ENCODE measurements at places on chromosomes 7 and 10. TPM values are rescaled to one million over a fixed set of nuclear protein-coding genes. Genes with fewer than 3 reads are reported as not detected.

NKX1-2 gene
- not detected for total RNA-seq

KIF20B gene
- 4.7 TPM for total RNA-seq

CPXM2 gene
- 0.36 TPM for total RNA-seq

SHTN1 gene
- total RNA-seq = 2.2 TPM

TRIM8 gene
- total RNA-seq = 126 TPM

TSPAN12 gene
- total RNA-seq = 1.8 TPM

RBP3 gene
- not detected for total RNA-seq

CTNNA3 gene
- not detected for total RNA-seq

PDE1C gene
- total RNA-seq = 143 TPM

ZNF117 gene
- total RNA-seq = 8.3 TPM

GPC2 gene
- 1.4 TPM for total RNA-seq

LRRC4 gene
- total RNA-seq = 0.29 TPM

C10orf67 gene
- not detected for total RNA-seq

FGF8 gene
- total RNA-seq = not detected

DYDC1 gene
- not detected for total RNA-seq

ZFYVE27 gene
- total RNA-seq = 19.9 TPM

NAT16 gene
- not detected for total RNA-seq

KIAA1217 gene
- 51.0 TPM for total RNA-seq

ALKBH4 gene
- 16.3 TPM for total RNA-seq

GIMAP6 gene
- 0.36 TPM for total RNA-seq

SPDYE16 gene
- total RNA-seq = 0.36 TPM

C10orf53 gene
- not detected for total RNA-seq

MRLN gene
- total RNA-seq = not detected

RAMP3 gene
- not detected for total RNA-seq

FRMD4A gene
- 42.4 TPM for total RNA-seq

PPP1R17 gene
- not detected for total RNA-seq

FAM237B gene
- total RNA-seq = not detected

SVOPL gene
- not detected for total RNA-seq

TBXAS1 gene
- total RNA-seq = 0.72 TPM

WEE2 gene
- total RNA-seq = not detected

CTAGE8 gene
- 2.4 TPM for total RNA-seq

ACSM6 gene
- not detected for total RNA-seq

TMEM106B gene
- 73.1 TPM for total RNA-seq

RET gene
- total RNA-seq = under 0.01 TPM

MMRN2 gene
- total RNA-seq = 1.1 TPM

LIPN gene
- total RNA-seq = not detected

OPALIN gene
- total RNA-seq = not detected

SPDYE11 gene
- not detected for total RNA-seq

ADCK2 gene
- 25.3 TPM for total RNA-seq

SFXN2 gene
- total RNA-seq = 3.6 TPM

AMPH gene
- total RNA-seq = 4.4 TPM

SLC18A3 gene
- not detected for total RNA-seq

CRTAC1 gene
- not detected for total RNA-seq

LSM5 gene
- 17.4 TPM for total RNA-seq

LEP gene
- 0.36 TPM for total RNA-seq

ATP5MK gene
- 145 TPM for total RNA-seq

Measured in osteoblast (primary cell).